ENCODE measurements at places on chromosomes 5 and 9.

DNA sequence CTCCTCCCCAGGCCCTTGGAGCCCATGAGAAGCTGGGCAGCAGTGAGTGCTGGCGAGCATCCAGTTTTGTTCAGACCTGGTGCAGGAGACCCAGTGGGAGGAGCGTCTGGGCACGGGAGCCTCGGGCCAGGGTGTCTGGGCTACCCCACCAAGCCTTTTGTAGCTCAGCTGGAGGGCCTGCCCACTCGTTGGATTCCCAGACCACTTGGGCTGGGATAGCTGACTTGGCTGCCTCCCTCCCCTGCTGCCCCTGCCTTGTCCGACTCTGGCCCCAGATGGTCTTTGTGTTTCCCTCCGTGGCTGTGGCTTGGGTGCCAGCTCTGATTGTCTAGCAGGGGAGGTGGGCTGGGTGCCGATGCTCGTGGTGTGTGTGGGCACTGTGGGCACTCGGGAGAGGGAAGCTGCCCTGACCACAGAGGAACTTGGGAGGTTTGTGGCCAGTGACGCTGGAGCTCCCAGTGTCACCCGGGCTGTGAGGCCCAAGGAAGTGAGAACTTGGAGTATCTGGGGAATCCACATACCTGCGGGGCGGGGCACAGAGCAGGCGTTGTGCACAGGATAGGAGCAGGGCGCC lies 47.3 kb downstream of the WNK2 start:
- DNase-seq = no peak

GRCh38 chr5:15026944-15027343 lies 155.4 kb upstream of the ANKH start:
- no peak for DNase-seq

DNA sequence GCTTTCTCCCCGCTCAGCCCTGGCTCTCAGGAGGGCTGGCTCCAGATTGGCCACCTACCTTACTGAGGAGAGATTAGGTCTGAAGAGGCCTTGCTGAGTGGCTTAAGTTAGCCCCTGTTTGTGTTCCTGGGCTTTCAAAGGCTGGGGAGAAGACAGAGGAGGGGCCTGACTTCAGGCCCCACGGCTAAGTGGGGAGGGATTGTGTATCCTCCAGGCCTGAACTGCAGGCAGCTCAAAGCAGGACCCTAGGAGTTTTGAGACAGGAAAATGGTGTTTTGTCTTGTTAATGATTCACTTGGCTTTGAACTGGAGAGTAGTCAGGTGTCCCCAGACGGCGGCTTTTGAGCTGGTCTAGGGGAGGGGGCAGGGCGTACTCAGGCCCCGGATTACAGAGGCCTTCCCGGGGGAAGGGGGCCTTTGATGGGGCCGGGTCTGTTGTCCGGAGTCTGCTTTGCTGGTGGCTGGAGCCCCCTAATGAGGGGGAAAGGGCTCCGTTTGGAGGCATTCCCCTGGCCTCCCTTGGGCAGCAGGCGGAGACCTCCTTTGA lies 162.0 kb upstream of the SMIM23 start:
- DNase-seq = no peak

DNA sequence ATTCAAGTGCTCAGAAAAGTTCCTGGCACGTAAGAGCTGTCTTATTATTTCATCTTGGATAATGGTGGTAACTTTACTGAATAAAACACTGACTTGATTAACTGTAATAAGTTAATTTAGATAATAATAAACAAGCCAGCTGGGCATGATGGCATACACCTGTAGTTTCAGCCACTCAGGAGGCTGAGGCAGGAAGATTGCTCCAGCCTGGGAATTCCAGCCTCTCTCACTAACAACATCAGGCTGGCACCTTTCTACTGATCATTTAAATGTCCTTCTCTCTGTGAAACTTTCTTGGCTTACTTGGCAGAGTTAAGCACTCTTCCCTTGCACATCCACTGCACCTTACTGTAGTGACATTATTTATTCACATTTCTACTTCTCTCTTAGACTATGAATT lies 20.0 kb downstream of the STOM start:
- DNase-seq = no peak

GRCh38 chr9:112119225-112120029 lies 55.7 kb downstream of the SUSD1 start:
- DNase-seq = peak; percentile 82

DNA sequence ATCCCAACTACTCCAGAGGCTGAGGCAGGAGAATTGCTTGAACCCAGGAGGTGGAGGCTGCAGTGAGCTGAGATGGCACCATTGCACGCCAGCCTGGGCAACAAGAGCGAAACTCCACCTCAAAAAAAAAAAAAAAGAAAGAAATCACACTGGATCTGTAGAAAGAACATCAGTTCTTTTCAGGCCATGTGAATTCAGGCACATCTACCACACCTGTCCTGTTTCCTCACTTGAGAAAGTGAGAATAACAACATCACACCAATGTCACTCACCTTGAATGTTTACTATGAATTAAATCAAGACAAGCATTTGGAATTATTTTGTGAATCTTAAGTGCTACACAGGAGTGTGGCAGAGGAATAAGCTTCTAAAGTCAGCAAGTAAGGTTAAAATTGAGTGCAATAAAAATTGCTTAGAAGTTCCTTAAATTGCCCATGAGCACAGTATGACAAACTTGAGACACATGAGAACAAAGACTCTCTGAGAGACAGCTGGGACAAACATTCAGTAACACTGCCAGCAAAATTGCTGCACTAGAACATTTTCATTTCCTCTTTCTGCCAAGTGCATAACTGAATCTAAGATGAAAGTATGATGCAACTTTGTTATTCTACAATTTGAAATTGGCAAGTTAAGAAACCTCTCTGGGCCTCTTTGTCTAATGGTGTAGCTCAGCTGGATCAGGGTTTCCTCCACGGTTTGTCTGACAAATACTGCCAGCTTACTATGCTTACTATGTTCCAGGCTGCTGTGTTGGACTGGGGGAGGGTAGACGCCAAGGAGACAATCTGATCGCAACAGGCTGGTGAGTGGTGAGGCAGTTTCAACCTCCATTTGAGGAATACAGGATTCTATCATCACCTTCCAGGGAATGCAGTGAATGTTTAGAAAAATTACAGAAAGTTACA lies 1.9 kb upstream of the RIC1 start:
- DNase-seq = no peak

GRCh38 chr9:123399803-123400378 lies 43.9 kb downstream of the CRB2 start:
- no peak for DNase-seq

DNA sequence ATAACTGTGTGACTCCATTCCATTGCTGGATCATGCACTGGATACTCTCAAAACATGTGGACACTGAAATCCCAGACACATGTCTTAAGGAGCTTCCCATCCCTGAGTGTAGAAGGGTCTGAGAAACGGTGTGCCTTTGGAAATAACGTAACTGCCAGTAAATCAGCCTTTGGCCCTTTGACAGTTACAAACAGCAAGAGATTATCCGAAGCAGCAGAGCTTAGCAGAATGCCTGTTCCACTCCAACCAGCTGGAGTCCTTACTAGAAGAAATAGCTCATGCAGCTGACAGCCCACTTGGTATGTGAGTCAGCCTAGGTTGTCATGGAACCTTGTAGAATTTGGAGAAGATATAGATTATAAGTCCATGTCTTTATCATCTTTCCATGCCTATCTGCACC lies 7.0 kb downstream of the TMEM252 start:
- DNase-seq = no peak

DNA sequence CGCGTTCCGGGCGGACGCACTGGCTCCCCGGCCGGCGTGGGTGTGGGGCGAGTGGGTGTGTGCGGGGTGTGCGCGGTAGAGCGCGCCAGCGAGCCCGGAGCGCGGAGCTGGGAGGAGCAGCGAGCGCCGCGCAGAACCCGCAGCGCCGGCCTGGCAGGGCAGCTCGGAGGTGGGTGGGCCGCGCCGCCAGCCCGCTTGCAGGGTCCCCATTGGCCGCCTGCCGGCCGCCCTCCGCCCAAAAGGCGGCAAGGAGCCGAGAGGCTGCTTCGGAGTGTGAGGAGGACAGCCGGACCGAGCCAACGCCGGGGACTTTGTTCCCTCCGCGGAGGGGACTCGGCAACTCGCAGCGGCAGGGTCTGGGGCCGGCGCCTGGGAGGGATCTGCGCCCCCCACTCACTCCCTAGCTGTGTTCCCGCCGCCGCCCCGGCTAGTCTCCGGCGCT lies at the start of gene DAPK1:
DAPK1 (plus strand) TSS at position 264 of the 442 bp plus-strand sequence. CDS start 1,211 bp downstream, outside the sequence.
- DNase-seq = no peak

DNA sequence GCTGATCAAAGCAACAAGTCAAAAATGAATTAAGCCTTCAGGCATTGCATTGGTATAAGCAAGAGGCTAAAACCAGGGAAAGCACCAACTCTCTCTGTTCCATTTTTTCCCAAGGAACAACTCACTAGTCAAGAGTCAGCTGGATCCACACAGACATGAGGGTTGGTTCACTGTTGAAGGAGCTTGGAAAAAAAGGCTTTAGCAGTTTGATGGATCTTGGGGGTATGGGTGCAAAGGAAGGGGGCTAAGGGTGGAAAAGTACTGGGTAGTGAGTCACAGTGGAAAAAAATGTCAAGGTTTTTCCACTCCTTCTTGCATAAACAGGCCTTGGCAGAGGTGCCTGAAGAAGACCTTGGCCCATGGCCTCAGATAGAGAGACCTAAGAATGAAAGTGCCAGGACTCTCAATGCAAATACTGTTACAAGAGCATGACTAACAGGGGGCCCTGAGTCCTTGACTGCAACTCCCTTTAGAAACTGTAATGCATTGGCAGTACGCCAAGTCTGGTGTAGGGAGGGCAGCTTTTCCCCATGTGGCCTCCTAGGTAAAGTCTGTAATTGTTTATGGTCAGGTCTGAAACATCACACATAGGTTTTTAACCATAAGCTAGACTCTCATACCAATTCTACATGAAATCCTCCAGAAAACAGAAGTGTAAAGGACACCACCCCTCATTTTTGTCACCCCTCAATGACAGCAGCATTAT lies 23.7 kb downstream of the ACTL7A start:
- peak; percentile 24 for DNase-seq

DNA sequence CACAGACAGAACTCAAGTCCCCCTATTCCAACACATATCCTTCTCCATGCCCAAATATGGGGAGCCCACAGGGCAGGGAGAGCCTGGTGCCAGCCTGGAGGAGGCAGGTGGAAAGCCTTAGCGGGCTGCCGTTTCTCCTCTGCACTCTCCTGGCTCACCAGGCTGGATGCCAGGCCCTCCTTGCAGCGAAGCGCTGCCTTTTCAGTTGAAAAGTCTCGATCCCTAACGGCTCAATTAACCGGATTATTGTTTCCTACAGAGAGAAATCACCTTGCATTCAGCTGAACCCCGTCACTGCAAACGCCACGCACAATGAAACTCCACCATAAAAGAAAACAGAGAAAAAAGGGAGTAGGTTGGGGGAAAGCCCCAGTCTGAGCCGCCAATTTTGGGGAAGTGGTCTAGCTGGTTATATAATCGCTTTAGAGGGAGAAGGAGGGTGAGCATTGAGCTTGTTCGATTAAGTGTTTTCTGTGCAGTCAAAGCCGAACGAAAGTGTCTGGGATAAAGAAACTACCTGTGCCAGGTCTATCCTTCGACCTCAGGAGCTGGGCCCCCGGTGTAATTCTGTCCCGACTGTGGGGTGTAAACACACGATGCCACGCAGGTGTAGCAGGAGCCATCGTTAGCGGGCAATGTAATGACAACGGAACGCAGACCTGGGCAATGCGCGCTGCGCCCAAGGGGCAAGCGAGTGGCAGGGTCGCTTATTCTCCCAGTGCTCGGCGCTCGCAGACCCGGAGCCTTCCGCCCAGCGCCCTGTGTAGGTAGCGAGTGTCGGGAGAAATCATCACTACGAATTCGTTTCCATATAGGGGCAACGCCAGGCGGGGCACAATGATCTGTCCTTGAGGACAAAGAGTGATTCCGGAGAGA lies 3.8 kb downstream of the BARHL1 start:
- no peak for DNase-seq

DNA sequence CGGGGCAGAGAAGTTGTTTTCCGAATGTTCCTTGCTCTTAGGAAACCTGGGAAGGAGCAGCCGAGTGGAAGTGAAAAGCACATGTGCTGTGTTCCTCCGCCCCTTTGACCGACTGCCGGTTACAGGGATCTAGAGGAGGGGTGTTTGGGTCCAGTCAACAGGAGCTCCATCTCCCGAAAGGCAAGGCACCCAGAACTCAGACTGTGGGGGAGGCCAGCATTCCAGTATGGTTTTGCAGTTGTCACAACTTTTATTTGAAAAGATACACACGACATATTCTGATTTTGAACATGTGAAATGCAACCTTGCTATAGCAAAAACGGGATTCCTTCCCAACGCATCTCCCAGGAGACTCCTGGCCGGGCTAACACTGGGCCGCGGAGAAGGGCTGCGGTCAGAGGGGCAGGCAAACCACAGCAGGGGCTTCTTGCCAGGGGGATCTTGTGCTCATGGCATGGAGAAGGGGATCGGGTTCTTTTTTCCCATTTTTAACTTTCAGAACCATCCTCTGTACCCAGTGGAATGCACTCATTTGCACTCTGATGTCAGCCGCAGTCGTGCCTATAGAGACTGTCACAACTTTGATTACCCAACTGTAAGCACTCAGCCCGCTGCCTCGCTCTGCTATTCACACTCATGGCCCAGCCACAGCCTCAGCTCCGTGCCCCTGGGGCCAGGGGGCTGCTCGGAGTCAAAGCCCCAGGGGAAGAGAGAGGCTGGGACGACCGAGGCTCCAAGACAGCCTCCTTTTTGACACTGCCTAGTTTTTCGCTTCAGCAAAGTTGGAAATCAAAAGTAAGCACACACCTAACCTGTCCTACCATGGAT lies 3.9 kb downstream of the QRFP start:
- no peak for DNase-seq

DNA sequence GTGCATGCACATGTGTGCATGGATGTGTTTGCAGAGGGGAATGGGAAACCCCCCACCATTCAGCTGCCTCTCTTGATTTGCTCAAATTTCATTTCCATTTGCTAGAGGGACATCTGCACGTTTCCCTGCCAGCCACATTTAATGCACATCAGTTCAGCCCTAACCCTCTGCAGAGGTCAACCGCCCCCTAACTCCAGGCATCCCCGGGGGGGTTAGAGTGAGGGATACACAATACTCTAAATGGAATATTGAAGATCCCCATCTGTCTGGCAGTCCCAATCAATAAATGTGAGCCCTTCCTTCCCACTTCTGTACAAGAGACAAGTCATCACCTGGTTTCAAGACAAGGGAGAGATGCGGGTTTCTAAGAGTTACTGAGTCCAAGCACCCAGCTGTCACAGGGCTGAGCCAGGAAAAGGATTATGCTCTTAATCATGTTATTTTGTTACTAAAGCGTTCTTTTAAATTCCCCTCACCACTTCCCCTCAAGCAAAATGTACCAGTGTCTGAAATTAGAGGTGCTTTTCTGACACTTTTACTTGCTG lies 134.1 kb downstream of the SEMA6A start:
- DNase-seq = no peak

- no peak for DNase-seq
Observed at GRCh38 chr9:130895481-130896232, 955 bp downstream of the QRFP start.

GRCh38 chr9:30140407-30140806 lies 2244.0 kb upstream of the ACO1 start:
- DNase-seq = no peak

All from DMS 273 treated with DMSO at 0.1 percent for 48 hours (cell line).